ENCODE measurements at places on chromosomes 6 and 20. TPM values are rescaled to one million over a fixed set of nuclear protein-coding genes. Genes with fewer than 3 reads are reported as not detected.

DNA sequence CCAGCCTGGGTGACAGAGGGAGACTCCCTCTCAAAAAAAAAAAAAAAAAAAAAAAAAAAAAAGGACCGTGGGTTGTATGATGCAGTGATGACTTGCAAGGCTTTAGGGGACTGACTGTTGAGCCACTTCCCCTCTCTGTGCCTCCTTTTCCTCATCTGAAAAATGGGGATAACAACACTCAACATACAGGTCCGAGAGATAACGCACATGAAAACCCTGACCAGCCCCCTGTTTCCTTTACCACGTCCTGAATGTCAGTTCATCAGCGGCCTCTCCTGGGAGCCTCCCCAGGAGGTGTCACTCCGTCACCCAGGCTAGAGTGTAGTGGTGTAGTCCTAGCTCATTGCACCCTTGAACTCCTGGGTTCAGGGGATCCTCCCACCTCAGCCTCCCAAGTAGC is 3.9 kb downstream of the SLA2 start:
- no peak for DNase-seq

Gene PTCRA
- not detected for total RNA-seq

- no peak for DNase-seq
These were observed 819 bp upstream of the MTRF1L start for GRCh38 chr6:153003366-153003690.

DNA sequence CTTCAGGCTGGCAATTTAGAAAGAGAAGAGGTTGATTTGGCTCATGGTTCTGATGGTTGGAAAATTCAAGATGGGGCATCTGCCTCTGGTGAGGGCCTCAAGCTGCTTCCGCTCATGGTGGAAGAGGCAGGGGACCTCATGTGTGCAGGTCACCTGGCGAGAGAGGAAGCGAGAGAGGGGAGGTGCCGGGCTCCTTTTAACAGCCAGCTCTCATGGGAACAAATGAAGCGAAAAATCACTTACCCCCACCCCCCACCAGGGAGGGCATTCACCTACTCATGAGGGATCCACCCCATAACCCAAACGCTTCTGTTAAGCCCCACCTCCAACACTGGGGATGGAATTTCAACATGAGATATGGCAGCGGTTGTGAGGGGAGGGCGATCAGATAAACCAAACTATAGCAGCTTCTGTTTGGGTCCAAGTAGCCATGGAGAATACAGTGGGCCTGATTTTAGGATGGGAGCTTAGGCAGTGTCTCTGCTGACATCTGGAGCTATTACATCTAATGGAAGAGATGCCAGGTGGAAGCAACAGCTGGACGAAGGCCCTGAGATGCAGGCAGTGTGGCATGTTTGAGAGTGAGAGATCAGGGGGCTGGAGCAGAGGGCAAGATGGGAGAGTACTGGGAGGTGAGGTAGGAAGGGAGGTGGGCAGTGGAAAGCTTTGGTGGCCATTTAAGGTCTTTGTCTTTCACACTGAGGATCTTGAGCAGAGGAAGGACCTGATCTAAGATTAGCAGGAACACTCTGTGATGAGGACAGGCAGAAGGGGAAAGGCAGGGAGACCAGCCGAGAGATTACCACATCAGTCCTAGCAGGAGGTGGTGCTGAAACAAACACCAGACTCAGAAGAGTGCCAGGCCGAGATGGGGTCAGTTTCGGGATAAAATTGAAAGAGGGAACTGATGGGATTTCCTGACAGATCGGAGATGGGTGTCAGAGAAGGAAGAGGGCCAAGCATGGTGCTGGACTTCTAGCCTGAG is 161.8 kb downstream of the NFATC2 start:
- no peak for DNase-seq

Gene DLK2
- not detected for total RNA-seq

Gene SMOC2
- total RNA-seq: 424 TPM

DNA sequence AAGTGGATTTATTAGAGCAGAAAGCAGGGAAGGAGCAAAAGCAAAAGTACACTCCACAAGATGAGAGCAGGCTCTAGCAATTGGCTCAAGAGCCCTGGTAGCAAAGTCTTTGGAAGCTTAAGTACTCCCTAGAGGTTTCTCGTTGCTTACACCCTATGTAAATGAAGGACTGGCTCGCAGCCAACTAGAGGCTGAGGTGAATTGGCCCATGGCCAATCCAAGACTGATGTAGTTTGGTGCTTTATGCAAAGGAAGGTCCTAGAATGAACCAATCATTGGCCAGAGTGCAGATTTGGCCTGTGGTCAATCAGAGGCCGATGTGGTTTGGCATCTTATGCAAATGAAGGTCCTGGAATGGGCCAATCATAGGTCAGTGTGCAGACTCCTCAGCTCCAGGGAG is 191.3 kb upstream of the ARID1B start:
- DNase-seq: no peak

Gene PTGIS
- total RNA-seq: 465 TPM

GRCh38 chr20:46205349-46205748 is 87.2 kb downstream of the CD40 start:
- no peak for DNase-seq

DNA sequence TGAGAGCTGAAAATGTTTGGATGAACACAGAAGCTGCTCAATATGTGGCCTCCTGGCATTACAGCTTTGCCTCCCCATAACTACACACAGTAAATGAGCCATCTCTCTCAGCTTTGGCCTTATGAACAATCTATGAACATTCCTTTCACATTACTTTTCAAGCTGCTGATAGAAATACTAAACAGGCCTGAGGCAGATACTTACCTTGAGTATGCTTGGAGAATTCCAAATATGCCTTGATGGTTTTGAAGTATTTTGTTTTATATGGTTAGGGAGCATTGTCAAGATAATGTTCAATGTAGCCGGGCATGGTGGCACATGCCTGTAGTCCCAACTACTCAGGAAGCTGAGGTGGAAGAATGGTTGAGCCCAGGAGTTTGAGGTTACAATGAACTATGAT is 104.5 kb downstream of the CD24 start:
- no peak for DNase-seq

GRCh38 chr6:163667372-163668060 is 253.0 kb downstream of the QKI start:
- no peak for DNase-seq

- DNase-seq: no peak
These were observed 560.6 kb upstream of the AGPAT4 start for GRCh38 chr6:161834426-161834825.

Gene SF3B5
- total RNA-seq: 92.6 TPM

GRCh38 chr20:19725814-19726525 is 32.1 kb upstream of the RIN2 start:
- DNase-seq: no peak

Gene TINAG
- not detected for total RNA-seq

GRCh38 chr6:154842833-154843232 is 109.6 kb downstream of the SCAF8 start:
- no peak for DNase-seq

- DNase-seq: no peak
These were observed 123.5 kb downstream of the ADGRB3 start for GRCh38 chr6:68758559-68758958.

GRCh38 chr6:125533710-125534397 is 215.6 kb upstream of the HEY2 start:
- no peak for DNase-seq

Gene SEL1L2
- not detected for total RNA-seq

GRCh38 chr6:40187535-40188144 is 253.4 kb upstream of the MOCS1 start:
- no peak for DNase-seq

DNA sequence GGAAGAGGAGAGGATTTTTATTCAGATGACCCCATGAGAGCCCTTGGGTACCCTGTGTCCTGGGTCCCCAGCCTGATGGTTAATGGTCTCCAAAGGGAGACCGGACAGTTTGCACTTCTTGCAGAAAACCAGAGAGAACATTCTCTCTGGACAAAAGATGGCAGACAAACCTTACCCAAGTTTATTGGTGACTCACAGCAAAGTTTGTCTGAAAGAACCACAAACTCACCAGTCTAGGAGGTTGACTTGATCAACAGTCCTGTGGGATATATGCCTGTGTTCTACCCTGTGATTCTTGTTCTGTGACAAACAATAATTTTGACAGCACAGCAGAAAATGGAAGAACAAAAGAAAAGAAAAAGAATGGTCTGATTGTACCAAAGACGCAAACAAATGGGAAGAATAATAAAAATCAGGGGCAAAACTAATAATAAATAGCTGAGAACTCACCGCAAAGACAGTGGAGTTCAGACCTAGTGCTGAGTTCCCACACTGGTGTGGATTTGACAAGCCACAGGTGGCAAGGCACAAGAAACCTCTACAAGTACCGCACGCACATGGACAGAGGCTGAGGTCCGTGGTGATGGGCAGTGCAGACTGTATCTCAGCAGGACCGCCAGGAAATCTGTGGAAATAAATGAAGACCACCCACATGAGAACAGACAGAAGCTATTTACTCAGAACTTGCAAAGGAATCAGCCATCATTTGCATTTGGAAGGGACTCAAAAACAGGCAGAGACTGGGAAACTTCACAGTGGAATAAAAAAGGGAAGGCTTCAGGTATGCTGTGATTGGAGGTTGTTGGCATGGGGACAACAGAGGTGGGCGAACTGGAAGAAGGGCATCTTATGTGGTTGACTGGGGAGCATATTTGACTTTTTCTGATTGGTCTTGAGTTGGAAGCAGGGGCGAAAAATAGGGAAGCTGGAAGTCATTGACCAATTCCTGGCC is 246.3 kb upstream of the RNF24 start:
- DNase-seq: no peak

GRCh38 chr6:42300701-42301100 is 83.0 kb upstream of the MRPS10 start:
- no peak for DNase-seq
